ENCODE measurements at places on chromosomes 3 and 15.
A peak's percentile ranks its signal among the peaks of the same experiment; 100 is the strongest.

- H3K27ac ChIP-seq: no peak overlapping the region
- H3K4me3 ChIP-seq: no peak overlapping the region
- H3K27me3 ChIP-seq: no peaks in the 10 kb centered on the region
- H3K4me1 ChIP-seq: no peaks in the 10 kb centered on the region
Measured at GRCh38 chr3:13296662-13297061, 123.5 kb downstream of the NUP210 start.

DNA sequence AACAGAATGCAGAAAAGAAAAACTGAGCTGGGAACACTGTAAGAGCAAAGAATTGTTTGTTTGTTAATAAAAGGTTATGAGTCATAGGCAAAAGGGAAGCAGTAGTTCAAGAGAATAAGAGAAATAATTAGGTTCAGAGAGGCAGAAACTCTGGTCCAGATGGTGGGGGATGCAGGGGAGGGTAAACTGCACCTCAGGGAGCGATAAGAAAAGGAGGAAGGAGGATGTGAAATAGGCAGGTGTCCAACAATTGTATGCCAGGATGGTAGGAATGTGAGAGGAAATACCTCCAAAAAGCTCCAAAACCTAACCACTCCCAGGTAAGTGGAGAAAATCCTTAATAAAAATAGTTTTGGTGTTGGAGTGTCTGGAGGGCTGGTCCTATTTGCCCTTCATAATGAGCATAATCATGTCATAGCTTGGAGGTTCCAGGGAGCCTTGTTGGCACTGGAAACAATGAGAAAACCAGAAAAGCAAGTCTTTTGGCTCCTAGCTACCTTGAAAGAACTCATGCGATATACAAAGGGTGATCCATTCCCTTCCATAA is 405.4 kb upstream of the TBL1XR1 start:
- H3K27me3 ChIP-seq: no peaks in the 10 kb centered on the region
- DNase-seq: no peak
- no peak overlapping the region for H3K27ac ChIP-seq
- no peak overlapping the region for H3K4me3 ChIP-seq

DNA sequence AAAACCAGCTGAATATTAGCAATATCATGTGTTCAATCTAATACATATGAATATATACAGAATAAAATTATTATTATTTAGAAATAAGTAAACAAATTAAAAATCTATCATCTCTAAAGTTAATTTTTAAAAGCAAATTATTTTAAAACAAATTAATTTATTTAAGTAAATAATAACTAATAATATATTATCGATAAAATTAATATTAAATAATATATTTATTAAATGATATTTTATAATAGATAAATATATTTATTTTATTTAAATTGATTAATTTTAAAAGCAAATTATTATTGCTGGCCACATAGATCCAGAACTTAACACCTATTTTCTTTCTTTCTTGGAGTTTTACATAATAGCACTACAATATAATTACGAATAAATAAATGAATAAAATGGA is 22.2 kb downstream of the RTP3 start:
- H3K27ac ChIP-seq: no peak overlapping the region
- DNase-seq: no peak
- H3K4me3 ChIP-seq: no peak overlapping the region
- no peaks in the 10 kb centered on the region for H3K36me3 ChIP-seq
- no peaks in the 10 kb centered on the region for H3K27me3 ChIP-seq

DNA sequence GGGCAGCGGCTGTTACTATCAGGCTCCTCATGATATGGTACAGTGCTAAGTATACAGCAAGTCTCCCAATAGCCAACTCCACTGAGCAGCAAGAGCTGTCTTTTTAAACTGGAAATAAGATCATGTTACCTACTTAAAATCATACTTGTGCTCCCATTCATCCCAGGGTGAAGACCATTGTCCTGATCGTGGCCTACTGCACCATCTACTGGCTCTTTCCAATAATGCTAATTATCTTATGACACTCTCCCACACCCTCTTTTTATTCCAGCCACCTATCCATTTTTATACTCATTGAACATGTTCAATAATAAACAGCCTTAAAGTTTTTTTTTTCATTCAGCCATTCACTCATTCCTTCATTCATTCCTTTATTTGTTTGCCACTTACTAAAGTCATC is 117.7 kb downstream of the GBE1 start:
- DNase-seq: no peak
- H3K27ac ChIP-seq: no peak overlapping the region
- H3K4me1 ChIP-seq: no peaks in the 10 kb centered on the region
- H3K4me3 ChIP-seq: no peak overlapping the region
- H3K36me3 ChIP-seq: no peaks in the 10 kb centered on the region

DNA sequence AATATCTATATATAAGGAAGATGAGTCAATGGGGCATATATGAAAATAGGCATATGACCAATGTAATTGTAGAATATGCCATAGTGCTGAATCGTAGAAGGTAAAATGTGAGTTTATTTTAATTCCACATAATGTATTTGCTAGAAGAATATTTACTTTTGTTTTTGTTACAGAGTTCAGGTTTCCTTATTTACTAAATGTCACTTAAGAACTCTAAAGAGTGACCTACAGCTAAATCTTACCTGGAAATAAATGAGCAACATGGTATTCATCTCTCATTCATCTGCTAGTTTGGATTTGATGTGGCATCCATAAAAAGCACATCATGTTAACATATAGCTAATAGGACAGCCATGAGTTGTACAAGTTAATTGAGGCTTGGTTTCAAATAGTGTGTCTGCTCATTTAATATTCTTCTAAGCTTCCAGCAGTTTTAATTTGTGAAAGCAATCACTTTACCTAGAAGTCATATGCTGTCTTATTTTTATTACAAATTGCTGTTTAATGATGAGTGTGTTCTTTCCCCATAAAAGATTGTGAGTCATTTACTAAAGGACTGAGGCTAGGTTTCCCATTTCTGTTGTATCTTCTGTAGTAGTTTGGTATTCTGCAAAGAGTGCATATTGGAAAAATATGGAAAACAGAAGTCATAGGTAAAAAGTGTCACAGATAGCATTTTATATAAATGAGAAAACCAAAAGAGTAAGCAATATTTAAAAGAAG is 222.1 kb upstream of the POU1F1 start:
- H3K27ac ChIP-seq: no peak overlapping the region
- no peaks in the 10 kb centered on the region for H3K27me3 ChIP-seq
- H3K4me1 ChIP-seq: no peaks in the 10 kb centered on the region
- H3K36me3 ChIP-seq: no peaks in the 10 kb centered on the region

DNA sequence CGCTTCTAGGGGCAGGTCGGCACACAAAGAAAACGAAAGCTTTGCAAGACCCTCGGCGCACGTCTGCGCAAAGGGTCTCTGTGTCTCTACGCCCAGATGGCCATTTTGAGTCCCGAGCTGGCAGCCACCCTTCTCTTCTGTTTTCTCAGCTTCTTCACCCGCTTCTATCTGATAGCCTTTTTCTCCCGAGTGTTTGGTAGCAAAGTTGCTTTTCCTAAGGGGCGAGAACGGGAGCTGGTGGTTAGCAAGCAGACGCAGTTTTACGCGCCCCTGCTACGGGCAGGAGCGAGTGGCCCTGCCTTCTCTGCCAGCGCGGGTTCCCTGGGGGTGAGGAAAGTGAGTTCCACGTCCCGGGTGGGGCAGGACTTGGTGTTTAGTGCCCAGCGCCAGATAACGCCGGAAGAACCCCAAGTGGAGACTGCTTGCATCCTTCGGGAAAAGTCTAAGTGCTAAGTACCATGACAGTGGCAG is 2.9 kb upstream of the MKRN2 start:
- peak; percentile 13 for DNase-seq
- no peak overlapping the region for H3K27ac ChIP-seq
- peak overlapping the region; percentile 49 for H3K4me3 ChIP-seq
- H3K4me1 ChIP-seq: peaks cover 17% of the 10 kb centered on the region
- H3K27me3 ChIP-seq: peaks cover 15% of the 10 kb centered on the region
- no peaks in the 10 kb centered on the region for H3K36me3 ChIP-seq

DNA sequence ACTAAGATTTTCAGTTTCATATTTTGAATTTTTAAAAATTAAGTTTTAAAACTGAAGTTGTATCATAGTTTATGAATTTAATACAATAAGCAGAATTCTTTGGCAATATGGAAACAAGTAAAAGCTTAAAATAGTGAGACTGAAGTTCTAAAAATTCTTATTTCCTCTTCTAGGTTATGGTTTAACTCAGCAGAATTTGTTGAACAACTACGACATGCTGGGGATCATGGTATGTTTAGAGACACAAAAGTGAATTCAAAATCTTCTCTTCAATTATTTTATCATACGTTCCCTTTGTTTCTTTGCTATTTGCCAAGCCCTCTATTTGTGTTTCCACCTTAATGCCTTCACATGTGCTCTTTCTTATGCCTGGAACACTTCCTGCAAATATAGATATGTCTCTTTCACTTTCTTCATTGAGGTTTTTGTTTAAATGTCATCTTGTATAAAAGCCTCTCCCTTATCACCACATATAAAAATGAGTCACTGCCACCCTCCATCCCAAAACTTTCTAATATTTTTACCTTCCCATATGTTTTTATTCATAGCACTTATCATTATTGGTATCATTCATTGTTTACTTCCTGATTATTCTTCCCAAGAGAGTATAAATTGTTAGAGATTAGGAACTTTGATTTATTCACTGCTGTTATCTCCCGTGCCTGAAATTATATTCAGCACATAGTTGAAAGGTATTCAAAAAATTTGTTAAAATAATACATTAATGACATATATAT is 6.4 kb downstream of the SUCNR1 start:
- no peak overlapping the region for H3K4me3 ChIP-seq
- H3K36me3 ChIP-seq: no peaks in the 10 kb centered on the region
- H3K27ac ChIP-seq: no peak overlapping the region
- no peaks in the 10 kb centered on the region for H3K4me1 ChIP-seq
- H3K27me3 ChIP-seq: no peaks in the 10 kb centered on the region

GRCh38 chr3:78497021-78497420 is 1270.8 kb downstream of the ROBO1 start:
- H3K27me3 ChIP-seq: no peaks in the 10 kb centered on the region
- H3K4me3 ChIP-seq: no peak overlapping the region
- H3K36me3 ChIP-seq: no peaks in the 10 kb centered on the region
- H3K27ac ChIP-seq: no peak overlapping the region

GRCh38 chr3:63949005-63949404 is 36.8 kb upstream of the SCAANT1 start:
- peaks cover 20% of the 10 kb centered on the region for H3K4me1 ChIP-seq
- H3K36me3 ChIP-seq: no peaks in the 10 kb centered on the region
- H3K27me3 ChIP-seq: no peaks in the 10 kb centered on the region
- H3K4me3 ChIP-seq: no peak overlapping the region
- no peak for DNase-seq
- H3K27ac ChIP-seq: no peak overlapping the region

DNA sequence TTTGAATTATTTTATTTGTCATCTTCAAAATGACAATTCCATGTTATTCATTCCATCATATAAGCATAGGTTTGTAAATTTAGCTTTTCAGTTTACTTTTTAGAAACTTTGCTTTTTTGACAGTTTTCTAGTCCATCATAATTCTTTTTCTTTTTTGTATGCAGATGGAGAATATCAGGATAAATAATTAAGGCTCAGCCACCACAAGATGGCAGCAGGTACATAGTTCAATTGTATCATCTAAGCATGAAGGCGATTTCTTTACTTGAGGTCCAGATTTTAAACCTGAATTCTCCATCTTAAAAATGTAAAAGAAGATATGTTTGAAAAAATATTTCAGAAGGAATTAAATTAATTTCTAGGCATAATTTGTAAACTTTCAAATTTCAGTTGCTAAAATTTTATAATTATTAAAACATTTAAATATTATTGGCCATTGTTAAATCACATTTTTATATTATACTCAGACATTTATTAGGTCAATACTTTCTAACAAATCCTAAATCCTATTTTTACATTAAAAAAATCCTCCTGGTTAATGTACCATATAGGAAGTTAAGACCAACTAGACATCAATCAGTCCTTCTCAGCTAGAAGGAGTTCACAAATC is 15.1 kb downstream of the PLSCR5 start:
- H3K4me3 ChIP-seq: no peak overlapping the region
- H3K36me3 ChIP-seq: no peaks in the 10 kb centered on the region
- no peak for DNase-seq
- no peak overlapping the region for H3K27ac ChIP-seq

- peak overlapping the region; percentile 98 for H3K4me3 ChIP-seq
- H3K27ac ChIP-seq: peak overlapping the region; percentile 96
- peaks cover 12% of the 10 kb centered on the region for H3K36me3 ChIP-seq
- H3K27me3 ChIP-seq: no peaks in the 10 kb centered on the region
- H3K4me1 ChIP-seq: peaks cover 41% of the 10 kb centered on the region
Measured at GRCh38 chr3:3125977-3126376, 763 bp upstream of the TRNT1 start.

DNA sequence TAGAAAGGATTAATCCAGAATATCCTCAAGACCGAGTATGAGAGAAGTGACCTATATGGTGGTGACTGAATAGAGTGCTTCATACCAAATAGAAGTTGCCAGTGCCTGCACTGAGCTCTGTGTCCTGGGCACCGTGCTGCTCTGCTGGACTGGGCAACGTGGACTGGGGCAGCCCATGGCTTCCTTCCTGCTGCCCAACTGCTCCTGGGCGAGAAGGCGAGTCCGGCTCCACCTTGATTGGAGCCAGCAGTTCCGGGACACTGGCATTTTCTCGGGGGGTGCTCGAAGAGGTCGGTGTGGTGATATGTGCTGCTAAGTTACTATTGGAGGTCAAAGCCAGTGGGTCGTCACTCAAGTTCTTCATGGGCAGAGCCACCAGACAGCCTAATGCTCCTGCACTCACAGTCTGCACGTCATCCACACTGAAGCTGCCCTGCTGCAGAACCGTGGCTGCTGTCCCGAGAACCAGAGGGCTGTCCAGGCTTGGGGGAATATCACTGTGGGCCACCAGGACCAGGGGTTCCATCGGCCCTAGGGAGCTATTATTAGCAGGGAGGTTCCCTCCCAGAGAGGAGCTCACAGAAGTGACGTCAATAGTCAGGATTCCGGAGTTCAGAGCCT is 14.1 kb downstream of the ZXDC start:
- H3K27ac ChIP-seq: no peak overlapping the region
- H3K27me3 ChIP-seq: no peaks in the 10 kb centered on the region
- no peak for DNase-seq
- H3K4me1 ChIP-seq: no peaks in the 10 kb centered on the region
- no peak overlapping the region for H3K4me3 ChIP-seq

- H3K4me3 ChIP-seq: peak overlapping the region; percentile 66
- H3K27me3 ChIP-seq: no peaks in the 10 kb centered on the region
- H3K27ac ChIP-seq: peak overlapping the region; percentile 55
- no peak for DNase-seq
- no peaks in the 10 kb centered on the region for H3K36me3 ChIP-seq
Measured at GRCh38 chr15:50183112-50183794, 1.3 kb downstream of the SLC27A2 start.

DNA sequence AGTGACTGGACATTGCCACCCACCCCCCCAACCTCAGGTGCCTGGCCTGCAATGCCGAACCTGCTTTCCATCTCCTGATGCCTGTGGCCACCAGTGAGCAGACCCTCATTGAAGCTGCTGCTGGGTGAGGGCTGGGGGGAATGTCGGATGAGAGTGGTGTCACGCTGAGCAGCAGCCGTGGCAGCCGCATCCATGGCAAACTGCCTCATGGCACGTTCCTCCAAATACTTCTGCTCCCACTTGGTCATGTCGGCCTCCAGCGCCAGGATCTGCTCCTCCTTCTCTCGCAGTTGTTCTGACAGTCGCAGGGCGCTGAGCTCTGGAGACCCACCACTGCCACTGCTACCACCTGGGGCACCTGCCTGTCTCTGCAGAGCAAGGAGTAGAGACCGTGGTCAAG is 14.2 kb downstream of the AMOTL2 start:
- no peak overlapping the region for H3K4me3 ChIP-seq
- H3K27ac ChIP-seq: no peak overlapping the region
- peaks cover 18% of the 10 kb centered on the region for H3K4me1 ChIP-seq
- H3K36me3 ChIP-seq: no peaks in the 10 kb centered on the region
